Esophagus mucosa (tissue), 1 donor: ENCODE measurements at places on chromosomes 6 and 20. TPM values are rescaled to one million over a fixed set of nuclear protein-coding genes. Genes with fewer than 3 reads are reported as not detected.
A peak's percentile ranks its signal among the peaks of the same experiment; 100 is the strongest.

DNA sequence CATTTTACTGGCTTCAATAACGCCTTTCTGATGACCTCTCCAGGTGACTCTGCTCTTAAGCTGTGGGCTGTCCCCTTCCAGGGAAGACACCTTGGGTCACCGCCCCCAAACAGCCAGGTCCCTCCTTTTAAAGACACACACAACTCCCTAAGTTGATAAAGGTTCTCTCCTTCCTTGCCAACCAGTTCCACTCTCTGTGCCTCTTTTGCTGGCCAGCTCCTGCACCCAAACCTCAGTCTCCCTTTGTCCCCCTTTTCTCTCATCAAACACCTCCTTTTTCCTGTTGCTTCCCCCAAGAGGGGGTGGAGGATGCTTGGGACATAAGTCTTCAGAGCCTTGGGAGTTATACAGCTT, 1.0 kb downstream of the NCOA6 start:
- ATAC-seq = peak; percentile 81

The C20orf141 gene
- not detected for total RNA-seq

The SLC25A27 gene
- 3.4 TPM for total RNA-seq

- ATAC-seq = peak; percentile 55
These were observed 882.0 kb downstream of the TFAP2A start for GRCh38 chr6:9532621-9533557.
